ENCODE measurements at places on chromosomes 4 and X. TPM values are rescaled to one million over a fixed set of nuclear protein-coding genes. Genes with fewer than 3 reads are reported as not detected.

The SNCA gene
- total RNA-seq = 0.37 TPM

The AFM gene
- total RNA-seq = not detected

DNA sequence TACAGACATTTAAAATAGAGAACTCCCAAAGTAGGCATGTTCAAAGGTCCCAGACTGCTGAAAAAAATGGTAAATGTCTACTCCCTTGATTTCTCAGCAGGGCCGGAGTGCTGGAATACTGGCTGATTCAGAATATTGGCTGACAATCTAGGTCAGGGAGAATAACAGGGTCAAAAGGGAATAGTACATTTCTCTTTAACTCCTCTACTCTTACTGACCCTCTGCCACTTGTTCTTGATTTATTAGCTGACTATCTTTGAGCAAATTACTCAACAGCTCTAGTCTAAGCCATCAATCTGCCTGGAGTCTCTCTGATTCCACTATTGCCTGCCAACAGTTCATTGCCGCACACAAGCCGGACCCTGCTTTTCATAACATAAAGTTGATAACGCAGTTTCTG lies 19.7 kb upstream of the NWD2 start:
- H3K36me3 ChIP-seq = no peaks in the 10 kb centered on the region
- DNase-seq = no peak
- no peaks in the 10 kb centered on the region for H3K4me1 ChIP-seq
- no peak overlapping the region for H3K4me3 ChIP-seq

GRCh38 chr4:28177641-28178040 lies 1317.0 kb downstream of the STIM2 start:
- H3K4me1 ChIP-seq = no peaks in the 10 kb centered on the region
- H3K36me3 ChIP-seq = no peaks in the 10 kb centered on the region
- H3K27me3 ChIP-seq = no peaks in the 10 kb centered on the region
- H3K4me3 ChIP-seq = no peak overlapping the region
- DNase-seq = no peak
- H3K27ac ChIP-seq = no peak overlapping the region

The LRRC66 gene
- 0.77 TPM for total RNA-seq
